ENCODE measurements at places on chromosomes 1 and 21.

DNA sequence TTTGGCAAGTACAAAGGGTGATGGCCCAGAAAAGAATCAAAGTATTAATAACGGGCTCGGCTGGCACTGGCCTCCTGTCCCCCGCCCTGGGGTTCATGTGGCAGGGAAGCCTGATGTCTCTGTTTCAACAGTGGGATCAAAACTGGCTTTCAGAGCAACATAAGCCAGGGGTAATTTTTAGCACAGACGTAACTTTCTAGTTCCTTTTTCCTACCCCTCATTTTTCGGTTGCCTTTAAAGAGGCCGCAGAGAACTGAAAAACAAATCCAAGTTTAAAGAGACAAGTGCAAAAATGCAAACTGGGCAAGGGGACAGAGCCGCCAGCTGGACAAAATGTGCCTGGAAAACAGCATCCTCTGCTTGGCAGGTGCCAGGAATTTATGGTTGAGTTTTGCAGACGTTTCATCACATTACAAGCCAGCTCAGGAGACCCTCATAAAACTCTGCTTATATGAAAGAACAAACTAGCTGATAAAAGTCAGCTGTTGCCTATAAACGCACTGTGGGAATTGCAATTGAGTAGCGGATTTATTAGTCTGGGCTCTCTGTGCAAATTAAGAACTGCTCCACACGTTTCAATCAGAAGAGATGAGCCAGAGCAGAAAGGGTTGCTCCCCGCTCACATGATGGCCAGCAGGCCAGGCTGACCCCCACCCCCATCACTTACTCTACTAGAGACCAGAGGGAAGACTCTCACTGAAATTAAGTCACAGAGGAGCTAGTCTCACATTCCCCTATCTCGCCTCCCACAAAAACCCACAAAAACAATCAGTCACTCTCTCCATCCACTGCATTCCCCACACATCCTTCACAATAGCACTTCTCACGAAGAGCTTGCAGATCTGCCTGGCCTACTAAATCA is 15.8 kb upstream of the CDCA8 start:
- DNase-seq: peak; percentile 72

- DNase-seq: peak; percentile 41
Observed at GRCh38 chr1:204872262-204872881, 1.7 kb downstream of the NFASC start.

- DNase-seq: no peak
Observed at GRCh38 chr1:112322983-112323678, 72.9 kb upstream of the CTTNBP2NL start.

GRCh38 chr1:152473887-152474537 is 36.6 kb upstream of the LCE5A start:
- DNase-seq: no peak

DNA sequence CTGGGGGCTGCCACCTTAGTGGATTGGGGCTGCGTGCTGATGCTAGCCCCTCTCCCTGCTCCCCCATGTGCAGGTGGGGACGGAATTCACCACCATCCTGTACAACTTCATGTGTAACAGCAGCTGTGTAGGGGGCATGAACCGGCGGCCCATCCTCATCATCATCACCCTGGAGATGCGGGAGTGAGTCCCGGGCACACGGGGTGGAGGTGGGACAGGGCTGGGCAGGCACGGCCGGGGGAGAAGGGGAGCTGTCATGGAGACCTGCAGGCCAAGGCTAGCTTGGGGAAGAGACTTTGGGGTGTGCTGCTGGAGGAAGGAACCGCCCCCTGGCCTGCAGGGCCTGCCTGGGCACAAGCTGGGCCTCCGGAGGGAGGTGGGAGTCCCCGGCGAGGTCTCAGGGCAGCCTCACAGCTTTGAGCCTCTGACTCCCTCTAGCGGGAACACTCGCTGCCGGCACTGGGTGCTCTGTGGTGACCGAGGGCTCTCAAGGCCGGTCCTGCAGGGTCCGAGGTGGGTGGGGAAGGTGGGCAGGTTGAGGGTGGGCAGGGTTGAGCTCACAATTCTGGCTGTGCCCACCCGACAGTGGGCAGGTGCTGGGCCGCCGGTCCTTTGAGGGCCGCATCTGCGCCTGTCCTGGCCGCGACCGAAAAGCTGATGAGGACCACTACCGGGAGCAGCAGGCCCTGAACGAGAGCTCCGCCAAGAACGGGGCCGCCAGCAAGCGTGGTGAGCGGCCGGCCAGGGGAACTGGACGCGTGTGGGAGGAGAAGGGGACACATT is 25.0 kb upstream of the CCDC27 start:
- DNase-seq: no peak

DNA sequence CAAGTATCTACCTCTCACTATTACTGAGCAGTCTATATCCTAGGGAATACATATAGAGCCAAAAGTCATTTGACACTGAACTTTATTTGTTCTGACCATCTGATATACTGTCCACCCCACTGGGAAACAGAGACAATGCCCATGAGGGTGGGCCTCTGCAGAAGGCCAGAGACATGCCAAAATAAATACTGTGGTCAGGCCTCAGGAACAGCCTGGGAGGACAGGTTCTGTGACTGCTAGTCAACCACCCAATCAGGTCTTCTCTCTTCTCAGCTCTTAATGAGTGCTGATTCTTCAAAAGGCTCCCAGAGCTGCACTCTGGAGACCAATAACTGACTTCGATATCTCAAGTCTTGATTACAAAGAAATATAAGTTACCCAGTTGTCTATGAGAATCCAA is 5.5 kb upstream of the ANKRD35 start:
- no peak for DNase-seq

DNA sequence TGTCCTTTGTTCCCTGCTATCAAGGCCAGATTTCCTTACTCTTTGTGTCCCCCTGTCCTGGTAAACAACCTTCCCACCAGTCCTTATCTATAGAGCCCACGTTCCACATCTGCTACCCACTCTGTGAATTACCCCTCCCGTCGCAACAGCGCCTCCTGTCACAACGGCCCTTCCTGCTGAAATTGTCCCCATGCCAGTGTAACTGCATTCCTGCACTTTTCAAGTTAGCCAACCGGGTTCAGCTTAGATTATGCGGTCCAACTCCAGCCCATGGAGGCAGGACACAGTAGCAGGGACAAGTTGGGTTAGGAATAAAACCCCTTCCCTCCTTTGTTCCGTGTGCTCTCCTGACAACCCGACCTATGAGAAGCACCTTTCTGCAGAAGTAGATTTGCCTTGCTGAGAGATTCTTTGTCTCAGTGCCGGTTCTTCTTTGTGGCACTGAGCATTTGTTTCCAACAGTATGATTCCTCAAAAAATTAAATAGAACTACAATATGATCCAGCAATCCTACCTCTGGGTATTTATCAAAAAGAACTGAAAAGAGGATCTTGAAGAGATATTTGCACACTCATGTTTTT is 180.3 kb downstream of the PTBP2 start:
- DNase-seq: no peak

DNA sequence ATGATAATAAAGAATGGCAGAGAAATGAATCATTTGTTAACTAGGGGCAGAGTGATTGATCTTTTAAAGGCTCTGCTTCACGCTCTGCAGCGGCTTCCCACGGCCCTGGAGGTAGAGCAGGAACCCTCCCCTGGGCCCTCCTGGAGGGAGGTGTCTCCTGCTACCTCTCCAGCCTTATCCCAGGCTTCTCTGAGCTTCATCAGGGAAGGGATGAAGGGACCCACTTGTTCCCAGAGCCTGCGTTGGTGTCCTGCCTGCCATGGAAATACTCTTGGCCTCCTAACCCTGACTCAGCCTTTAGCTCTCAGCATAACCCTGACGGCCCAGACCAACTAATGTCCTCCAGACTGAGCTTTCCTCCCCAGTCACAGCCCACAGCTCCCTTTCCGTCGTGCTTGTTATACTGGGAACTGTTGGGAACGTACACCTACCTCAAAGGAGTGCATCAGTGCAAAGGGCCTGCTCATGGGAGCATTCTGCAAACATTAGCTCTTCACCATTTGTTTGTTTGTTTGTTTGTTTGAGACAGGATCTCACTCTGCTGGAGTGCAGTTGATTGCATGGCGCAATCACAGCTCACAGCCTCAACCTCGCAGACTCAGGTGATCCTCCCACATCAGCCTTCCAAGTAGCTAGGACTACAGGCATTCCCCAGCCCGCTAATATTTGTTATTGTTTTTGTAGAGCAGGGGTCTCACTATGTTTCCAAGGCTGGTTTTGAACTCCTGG is 17.4 kb upstream of the HNRNPU start:
- DNase-seq: no peak

DNA sequence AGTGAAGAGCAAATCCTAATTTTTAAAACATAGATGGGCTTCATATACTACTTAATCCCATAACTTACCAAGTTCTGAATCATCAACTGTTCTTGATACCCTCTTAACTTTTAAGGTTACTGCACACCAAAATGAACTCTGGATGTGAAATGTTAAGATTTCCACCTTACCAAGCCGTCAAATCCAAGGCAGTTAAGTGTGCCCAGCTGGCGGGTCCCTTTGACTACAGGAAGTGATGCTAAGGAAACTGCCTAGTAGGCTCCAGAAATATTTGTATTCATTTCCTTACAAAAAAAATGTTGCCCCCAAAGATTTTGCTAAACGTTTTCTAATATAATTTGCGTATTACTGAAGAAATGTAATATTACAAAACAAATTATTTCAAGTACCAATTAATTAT is 10.7 kb downstream of the NRIP1 start:
- no peak for DNase-seq

- no peak for DNase-seq
Observed at GRCh38 chr1:30895382-30895943, 13.1 kb downstream of the SDC3 start.

DNA sequence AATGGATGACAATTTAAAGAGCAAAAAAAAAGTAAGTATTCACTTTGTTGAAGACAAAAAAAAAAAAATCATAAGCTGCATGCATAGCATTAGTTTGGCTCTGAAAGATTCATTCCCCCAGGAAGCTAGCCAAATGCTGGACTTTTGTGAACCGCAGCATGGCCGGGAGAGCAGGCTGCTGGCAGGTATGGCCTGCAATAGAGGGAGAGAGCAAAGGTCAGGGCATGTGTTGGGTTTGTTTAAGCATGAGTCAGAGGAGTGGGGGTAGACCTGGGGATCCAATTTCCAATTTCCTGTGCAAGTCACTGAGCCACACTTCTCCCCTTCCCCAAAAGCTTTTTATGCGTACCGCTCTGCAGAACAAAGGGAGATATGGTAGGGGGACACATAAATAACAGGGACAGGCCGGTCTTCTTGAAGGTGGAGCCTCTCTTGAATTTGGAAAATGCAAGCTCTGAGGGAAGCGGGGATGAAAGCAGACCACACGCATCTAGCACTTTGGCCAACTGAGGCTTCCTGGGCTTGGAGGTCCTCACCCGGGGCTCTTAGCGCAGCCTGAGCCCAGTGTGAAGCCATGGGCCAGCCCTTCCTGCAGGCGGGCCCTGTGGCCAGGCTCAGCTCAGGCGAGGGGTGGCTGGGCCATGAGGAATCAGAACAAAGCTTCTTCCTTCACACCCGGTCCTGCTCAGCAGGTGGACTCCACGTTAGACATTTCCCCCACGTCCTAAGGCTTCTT is 171.1 kb downstream of the TOMM20 start:
- no peak for DNase-seq

GRCh38 chr1:19331262-19331878 is 19.2 kb downstream of the SLC66A1 start:
- no peak for DNase-seq

DNA sequence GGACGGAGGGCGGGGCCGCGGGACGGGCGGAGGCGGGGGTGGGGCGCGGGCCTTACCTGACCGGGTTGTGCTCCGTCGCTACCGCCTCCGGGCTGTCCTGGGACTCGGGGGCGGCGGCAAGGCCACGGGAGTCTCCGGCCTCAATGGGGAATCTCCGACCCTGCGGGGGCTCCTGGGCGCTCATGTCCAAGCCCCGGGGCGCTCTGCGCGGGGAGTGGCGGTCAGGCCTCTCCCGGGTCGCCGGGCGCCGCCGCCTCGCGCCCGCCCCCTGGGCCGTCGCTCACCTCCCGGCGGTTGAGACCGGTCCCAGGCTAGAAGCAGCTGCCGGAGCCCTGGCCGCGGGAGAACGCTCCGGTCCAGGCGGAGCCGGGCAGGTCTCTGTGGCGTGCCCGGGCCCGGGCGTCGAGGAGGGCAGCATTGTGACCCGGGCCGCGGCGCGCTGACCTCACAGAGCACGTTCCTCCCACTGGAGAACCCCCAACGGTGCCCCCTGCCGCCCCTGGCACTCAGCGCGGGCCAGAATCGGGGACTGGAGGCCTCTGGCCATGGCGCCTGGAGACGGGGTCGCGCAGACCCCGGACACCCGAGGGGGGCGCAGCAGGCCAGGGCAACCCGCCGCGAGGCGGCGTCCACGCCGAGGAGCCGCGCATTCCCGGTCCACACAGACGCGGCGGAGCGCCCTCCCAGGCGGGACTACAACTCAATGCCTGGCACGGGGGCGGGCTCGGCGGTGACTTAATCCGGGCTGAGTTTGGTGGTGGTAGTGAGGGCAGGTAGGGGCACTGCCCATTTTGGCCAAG is 411 bp downstream of the FAM229A start:
- no peak for DNase-seq

GRCh38 chr1:39282537-39283216 is 78.2 kb downstream of the MACF1 start:
- no peak for DNase-seq

DNA sequence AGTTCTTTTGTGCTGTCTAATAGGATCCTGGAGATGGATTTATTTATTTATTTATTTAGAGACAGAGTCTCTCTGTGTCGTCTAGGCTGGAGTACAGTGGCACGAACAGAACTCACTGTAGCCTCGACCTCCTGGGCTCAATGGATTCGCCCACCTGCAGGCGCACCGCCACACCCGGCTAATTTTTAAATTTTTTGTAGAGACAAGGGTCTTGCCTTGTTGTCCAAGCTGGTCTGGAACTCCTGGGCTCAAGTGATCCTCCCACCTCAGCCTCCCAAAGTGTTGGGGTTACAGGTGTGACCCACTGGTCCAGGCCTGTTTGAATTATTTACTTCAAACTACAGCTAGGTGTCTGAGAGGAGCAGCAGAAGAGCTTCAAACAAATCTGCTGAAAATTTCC is 9.6 kb upstream of the SPEN start:
- no peak for DNase-seq

GRCh38 chr1:31759298-31760023 is 4.7 kb downstream of the ADGRB2 start:
- no peak for DNase-seq

DNA sequence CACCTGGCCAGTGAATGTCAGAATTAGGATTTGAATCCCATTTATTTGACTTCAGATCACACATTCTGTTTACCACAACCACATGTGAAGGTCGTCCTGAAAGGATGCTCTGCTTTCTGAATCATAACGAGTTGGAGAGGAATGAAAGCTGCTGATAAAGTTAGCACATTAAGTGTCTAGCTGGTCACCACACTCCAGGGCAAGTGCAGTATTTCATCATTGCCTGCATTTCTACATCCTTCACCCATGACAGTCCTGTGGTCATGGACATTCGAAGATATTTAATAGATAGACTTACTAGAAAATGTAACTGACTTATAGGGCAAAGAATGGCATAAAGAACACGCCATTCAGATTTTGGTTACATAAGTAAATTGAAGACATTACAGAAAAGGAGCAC is 52.7 kb upstream of the ST6GALNAC3 start:
- DNase-seq: no peak

- no peak for DNase-seq
Observed at GRCh38 chr1:213138391-213138790, 87.3 kb downstream of the RPS6KC1 start.

Data from AG09309 (cell line).